Occipital lobe (tissue), 3 donors: ENCODE measurements at places on chromosomes 7 and 10.

- no peak for DNase-seq
Measured at GRCh38 chr7:103524042-103524907, 78.3 kb upstream of the SLC26A5 start.

DNA sequence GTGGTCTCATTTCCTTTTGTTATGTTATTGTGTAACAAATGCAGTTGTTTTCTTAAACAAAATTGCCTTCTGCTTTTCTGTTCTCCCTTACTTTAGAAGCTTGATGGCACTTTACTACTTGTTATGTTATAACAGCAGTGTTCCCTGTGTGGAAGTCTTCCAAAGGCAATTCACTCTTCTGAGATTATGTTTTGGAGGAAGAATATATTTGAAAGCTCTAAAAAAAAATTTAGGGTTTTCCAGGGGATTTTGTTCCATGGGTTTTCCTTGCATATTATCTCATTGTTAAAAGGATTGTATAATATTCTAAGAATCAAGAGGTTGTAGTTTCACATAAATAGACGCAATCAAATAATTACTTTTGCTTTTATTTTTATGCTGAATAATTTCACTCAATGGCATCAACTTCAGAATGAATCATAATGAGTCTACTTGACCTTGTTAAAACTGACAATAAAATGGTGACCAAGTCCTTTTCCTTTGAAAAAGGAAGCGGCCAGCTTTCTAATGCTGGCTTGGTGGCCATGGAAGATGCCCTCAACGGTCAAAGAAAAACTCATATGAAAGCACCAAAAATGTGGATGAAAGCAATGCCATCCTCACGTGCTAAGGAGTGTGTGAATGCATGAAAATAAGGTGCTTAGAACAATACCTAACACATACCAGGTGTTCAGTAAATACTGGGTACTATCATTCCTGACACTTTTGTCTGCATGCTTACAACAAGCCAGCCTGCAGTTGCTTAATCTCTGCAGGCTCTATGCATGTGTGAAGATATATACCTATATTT lies 92.4 kb upstream of the KLF6 start:
- DNase-seq = no peak

DNA sequence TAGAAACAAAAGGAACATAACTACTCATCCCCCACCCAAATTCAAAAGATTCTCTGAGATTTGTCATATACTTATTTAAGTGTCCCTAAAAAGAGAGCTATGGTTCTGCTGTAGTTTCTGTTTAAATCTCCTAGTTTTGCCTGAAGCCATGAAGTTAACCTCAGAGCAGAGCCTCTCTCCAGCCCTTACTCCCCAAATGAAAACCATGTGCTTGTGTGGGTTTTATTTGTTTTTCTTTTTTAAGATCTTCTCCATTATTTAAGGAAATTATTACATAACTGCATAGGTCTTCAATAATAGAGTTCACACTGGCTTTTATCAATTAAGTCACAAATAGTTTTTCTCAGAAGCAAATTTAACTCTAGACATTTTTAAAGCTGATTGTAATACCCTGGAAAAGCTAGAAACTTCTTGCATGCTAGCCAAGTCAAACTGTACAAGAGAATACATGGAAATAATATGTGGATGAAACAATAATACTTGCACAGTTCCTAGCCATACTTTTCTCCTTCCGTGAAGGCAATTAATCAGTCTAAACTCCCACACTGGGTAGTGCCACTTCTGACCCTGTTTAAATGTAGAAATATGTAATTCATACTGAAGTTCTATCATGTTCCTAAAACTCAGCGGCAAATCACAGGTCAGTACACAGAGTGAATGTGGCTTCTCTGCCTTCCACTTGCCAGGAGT lies 579.7 kb downstream of the SUGCT start:
- no peak for DNase-seq

DNA sequence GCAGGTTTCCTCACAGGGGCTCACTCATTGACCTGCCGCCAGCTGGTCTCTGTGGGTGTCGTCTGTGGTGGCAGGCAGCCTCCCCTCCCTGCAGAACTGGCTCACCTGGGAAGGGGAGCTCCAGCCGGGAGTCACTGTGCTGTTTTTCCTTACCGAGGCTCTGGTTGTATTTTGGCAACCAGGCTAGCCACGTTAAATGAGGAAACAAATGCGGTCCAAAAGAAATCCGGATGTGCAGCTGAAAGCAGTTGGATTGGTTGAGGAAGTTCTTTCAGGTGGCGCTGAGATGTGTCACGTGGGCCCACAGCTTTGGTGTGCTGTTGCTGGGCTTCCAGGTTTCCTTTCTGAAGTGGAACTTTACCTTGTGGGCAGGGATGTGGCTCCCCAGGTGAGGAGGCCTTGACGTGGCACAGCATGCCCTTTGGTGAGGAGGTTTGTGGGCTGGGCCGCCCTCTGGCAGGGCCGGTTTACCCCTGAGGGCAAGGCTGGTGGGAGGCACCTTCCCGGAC lies 14.2 kb downstream of the MTURN start:
- DNase-seq = no peak

GRCh38 chr7:43516581-43517342 lies 66.1 kb upstream of the STK17A start:
- no peak for DNase-seq

GRCh38 chr7:77415476-77415822 lies 700 bp downstream of the GSAP start:
- DNase-seq = no peak

GRCh38 chr10:404991-405390 lies 269.7 kb downstream of the ZMYND11 start:
- no peak for DNase-seq

DNA sequence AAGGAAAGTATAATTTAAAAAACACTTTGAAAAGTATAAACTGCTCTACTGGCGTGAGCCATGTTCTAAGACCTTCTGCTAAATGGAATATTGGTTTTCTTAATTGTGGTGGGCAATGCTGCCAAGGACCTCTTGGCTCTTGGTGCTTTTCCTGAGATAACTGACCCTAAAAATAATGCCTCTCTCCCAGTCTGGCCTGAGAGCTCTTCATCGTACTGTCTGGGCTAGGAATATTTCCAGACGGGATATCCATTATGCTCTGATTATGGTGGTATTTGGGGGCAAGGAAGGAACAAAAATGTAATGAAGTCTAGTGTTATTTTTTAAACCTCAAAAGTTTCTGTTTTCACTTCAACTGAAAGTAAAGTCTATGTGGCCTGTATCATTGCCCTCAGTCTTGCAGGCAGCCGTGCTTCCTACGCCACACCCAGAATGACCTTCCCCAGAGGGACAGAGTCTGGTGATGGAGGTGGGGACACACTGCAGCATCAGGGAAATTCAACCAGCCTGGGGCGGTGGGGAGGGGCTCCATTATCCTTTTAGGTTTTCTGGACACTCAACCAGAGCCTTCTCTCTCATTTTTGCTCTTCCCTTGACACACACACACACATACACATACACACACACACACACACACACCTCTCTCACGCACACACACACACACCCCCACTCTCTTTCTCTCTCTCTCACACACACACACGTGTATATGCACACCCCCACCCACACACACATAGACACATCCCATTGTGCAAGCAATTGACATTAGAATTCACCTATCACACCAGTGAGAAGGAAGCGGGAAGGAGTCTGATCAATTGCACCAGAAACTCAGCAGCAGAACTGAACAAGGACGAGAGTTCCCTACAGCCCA lies 99.6 kb downstream of the LRRC18 start:
- no peak for DNase-seq

GRCh38 chr10:98006266-98006665 lies 24.2 kb downstream of the CRTAC1 start:
- no peak for DNase-seq

DNA sequence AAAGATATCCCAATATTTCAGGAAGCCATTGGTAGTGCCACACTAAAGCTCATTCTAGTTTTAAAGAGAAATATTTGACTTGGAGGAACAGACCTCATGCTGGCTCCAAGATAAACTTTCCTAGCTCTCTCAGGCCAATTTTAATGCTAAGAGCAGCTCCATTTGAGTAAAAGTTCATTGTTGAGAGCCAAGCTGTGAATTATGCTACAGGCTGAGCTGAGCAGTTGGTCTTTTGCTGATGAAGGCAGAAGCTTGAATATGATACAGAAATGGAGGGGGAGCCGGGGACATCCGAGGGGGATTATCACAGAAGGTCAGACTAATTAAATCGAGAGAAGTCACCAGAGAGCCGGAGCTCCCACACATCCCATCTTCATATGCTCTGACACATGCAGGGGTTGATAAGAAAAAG lies 175.7 kb upstream of the AUTS2 start:
- DNase-seq = no peak

DNA sequence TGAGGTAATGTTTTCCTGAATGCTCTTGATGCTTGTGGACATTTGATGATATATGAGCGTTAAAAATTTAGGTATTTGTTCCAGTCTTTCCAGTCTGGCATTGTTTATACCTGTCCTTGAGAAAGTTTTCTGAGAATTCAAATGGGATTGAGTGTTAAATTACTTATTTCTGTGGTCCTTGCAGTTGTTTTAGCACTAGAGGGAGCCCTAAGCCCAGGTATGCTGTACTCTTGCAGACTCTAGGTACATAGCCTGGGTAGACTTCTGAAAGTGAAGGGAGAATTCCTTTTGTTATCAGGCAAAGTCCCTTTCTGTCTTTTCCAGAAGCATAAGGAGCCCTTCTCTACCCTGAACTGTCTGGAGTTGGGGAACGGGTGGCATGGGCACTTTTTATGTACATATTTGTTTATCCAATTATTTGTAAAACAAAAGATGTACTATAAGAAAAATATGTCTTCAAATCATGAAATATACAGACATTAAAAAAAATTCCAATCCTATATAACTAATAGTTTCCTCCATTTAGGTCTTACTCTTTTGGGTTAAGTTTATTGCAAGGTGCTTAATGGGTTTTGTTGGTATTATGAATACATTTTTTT lies 262.1 kb downstream of the ATRNL1 start:
- DNase-seq = no peak

DNA sequence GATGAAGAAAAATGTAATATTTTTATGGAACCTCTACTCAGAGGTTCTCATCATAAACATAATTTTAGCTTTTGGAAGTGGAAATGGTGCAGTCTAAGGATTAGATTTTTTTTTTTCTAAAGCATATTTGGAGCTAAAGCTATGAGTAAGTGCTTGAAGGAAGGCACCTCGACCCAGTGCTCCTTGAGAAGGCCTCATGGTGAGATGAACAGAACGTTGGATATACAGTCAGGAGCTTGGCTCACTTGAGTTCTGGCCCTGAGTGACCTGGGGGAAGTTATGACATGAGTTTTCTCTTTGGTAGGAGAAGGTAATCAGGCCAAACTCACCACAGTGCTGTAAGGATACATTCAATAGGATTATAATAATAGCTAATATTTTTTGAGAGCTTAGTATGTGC lies 163.3 kb downstream of the JCAD start:
- no peak for DNase-seq

DNA sequence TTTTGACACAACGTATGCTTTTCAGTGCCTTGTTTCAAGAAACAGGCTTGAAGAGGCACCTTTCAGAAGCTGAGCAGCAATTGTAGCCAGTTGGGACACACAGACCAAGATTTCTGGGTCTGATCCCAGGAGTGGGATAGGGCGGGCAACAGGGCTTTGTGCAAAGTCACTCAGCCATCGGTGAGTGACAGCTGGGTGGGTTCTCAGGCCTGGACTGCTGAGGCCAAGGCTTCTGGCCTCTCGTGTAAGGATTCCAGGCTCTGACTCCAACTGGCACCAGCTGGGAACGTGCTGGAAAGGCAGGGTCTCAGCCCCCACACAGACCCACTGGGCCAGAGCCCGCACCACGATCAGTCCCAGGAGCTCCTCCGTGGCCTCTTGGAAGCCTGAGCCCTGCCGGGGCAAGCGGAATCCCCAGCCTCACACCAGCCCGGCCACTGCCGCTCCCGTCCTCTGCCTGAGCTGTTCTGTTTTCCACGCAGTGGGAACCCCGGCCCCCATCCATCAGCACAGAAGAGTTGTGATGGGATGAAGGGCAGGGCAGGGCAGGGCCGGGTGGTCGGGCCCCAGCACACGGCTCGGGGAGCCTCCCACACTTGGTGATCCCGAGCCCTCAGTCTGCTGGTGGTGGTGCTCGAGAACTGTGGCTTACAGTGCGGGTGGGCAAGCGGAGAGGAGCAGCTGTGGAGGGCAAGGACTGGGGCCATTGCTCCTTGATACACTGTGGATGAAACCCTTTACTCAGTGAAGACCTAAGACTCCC lies 46.8 kb downstream of the VIPR2 start:
- DNase-seq = no peak

- DNase-seq = no peak
Measured at GRCh38 chr7:115731796-115732471, 298.6 kb downstream of the TFEC start.

DNA sequence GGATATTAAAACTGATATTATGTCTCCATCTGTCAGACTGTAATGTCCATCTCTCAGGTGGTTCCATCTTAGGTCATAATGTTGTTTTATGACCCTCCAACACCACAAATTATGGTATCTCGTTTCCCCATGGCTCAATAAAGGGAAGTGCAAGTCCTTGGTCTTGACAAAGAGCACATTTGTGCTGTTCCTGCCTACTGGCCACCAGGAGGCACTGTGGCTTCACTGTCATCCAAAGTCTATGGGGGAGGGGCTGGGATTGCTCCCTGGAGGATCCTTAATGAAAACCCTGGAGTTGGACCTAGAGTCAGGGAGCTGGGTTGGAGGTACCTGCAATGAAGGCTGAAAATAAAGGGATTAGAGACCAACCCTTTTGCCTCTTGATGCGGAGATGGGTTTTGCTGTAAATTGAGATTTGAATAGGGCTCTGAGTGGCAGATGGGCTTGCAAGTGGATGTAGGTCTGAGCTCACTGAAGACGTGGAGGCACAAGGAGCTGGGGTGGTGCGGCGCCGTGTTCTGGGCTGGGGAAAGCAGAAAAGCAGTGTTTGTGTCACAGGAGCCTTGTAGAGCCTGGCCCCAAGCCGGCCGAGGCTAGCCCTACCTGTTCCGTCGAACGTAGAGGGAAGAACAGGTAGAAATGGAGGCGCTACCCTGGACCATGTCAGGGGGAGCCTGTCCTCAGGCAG lies 180.5 kb upstream of the PRSS58 start:
- DNase-seq = no peak

DNA sequence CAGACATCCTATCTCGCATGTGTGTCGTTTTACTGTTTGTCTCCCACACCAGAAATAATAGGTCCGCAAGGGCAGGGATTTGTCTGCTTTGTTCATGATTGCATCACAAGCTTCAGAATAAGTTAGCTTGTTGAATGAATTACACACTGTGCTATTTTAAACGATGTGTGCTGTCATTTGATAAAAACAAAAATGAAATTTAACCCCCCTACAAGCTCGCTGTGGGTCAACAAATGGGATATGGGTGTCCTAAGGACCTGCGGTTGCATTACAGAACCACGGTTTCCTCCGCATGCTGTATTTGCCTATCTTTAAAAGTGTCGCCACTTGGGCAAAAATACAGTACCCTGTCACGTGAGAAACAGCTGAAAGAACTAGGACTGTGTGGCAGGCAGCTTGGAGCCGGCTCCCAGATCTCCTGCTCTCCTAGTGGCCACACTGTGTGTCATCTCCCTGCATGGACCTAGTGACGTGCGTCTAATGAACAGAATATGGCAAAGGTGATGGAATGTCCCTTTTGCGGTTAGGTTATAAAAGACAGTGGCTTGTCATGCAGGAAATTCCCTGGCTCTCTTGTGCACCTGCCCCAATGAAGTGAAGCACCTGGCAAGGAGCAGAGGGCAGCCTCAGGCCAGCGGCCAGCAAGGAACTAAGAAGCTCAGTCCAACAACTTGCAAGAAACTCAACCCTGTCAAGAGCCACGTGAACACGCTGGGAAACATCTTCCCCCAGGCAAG lies 32.9 kb upstream of the CRYGN start:
- no peak for DNase-seq
